Stimulated activated CD4-positive, alpha-beta T cell treated with anti-CD3 and anti-CD28 coated beads, Interleukin-2, amount 100 ng/mL, for 4 hours (primary cell): ENCODE measurements at places on chromosomes 6 and 20.

DNA sequence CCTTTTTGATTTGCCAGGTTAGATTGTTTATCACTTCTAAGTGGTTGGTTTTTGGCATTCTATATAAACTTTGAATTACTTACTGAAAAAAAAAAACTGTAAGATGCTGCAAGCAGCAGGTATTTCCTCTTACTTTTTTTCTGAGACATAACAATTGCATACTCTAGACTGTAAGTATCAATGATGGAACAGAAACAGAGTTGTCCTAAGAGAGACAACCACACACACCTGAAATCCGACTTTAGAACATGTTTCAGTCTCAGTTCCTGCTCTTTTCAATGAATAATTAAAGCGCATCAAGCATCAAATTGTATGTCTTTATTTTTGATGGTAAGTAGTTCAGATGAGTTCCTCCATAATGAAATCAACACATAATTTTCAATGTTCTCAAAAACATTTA, 105.3 kb upstream of the KHDRBS2 start:
- no peak for DNase-seq

GRCh38 chr20:688809-689212, 13.2 kb upstream of the SCRT2 start:
- DNase-seq = no peak

DNA sequence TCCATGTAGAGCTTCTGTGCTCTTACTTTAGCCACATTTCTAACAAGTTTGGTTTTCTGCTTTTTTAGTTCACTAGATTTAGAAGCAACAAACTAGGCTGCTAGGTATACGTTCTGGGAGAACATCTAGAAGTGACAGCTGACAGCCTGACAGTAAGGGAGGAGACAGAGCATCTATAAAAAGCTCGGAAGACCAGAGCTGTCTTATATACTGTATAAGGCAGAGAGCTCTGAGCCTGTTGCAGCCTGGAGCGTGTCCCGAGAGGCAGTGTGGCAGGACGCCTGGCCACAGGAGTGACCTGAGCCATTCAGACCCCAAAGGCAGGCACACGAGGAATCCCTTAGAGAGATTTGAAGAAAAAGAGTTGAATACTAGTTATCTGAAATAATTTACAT, 24.6 kb downstream of the PPP1R14C start:
- no peak for DNase-seq

DNA sequence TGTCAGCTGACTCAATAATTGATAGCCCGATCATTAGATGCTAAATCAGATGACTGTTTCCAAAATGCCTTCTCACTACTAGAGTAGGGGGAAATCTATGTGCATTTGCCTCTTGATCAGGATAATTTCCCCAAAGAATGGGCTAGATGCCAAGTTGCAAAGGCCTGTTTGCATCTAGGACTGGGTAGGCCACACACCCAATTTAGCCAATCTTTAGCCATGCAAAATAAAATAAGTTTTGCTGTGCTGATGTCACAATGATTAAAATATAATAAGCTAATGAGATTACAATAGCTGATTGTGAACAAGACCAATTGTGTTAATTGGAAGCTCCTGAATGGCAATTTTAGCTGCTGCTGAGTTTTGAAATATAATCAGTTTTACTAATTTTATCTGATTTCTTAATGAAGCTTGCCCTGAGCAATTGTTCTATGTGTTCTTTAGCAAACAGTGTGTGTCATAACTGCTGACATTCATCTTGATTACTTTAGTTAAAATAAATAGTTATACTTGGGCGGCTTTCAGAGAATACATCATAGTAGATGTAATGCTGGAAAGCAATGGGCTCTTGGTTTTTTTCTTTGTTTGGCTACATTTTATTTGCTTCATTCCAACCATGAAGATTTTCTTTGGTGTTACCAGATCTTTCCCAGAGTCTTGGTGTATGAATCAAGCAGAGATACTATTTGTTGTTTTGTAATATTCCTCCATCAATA, 973.2 kb upstream of the SLC35B3 start:
- DNase-seq = no peak

DNA sequence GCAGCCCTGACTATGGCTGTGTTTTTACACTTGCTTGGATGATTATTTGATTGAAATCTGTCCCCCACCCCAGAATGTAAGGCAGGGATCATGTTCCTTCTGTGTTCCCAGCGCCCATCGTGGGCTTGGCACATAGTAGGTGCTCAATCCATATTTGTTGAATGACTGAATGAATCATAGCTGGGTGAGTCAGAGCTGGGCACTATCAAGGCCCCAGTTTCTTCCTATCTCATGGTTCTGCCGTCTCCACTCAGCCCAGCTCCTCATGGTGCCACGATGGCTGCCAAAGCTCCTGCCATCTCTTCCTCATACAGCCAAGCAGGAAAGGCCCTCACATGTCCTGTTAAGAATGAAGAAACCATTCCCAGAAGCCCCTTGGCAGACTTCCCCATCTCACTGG, 29.0 kb downstream of the CEBPB start:
- no peak for DNase-seq

DNA sequence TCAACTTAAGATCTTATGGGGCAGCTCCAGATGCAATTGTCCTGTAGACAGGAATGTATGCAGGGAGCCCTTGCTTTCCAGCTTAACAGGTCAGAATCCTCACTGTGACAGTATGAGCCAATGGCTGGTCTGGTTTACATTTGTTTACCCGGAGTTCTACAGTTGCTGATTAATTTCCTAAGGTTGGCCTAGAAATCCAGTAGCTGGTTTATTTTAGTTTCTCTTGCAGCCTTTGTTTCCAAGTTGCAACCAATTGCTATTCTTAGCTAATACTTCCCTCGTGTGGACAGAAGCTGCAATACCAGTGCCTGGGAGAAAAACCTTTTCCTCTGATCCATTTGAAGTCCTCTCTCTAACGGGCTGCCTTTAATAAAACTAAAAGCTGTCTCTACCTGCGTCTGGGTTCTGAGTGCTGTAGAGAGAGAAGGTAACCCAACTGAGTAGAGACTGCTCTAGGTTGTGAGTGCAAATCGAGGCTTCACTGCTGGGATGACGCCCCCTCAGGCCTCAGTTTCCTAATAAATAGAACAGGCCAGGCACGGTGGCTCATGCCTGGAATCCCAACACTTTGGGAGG, 45.9 kb downstream of the ZNF217 start:
- DNase-seq = peak; percentile 7

DNA sequence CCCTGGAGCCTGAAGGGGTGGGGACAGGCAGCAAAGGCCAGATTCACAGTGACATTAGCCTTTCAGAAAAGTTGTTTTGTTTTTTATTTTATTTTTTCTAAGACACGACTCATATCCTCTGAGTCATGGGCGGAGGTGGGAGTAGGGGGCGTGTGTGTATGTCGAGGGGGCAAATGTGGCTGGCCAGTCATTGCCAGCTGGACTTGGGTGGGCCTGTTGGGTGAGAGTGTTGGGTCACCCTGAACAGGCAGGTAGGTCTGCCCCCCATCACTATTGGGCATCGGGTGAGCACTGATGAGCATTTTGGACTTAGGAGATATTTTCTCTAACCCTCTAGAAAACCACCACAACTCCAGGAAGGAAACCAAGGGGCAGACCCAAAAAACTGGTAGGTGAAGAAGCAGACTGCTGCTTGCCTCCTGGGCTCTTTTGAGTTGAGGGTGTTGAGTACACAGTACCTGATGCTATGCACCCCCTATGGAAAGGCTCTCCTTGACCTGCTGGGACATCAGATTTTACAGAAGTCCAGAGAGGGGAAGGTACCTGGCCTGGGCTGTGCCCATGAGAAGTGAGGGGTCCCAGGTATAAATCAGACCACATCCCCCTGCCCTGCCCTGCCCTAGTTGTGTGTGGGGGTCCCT, 5.6 kb downstream of the SMIM29 start:
- DNase-seq = no peak

DNA sequence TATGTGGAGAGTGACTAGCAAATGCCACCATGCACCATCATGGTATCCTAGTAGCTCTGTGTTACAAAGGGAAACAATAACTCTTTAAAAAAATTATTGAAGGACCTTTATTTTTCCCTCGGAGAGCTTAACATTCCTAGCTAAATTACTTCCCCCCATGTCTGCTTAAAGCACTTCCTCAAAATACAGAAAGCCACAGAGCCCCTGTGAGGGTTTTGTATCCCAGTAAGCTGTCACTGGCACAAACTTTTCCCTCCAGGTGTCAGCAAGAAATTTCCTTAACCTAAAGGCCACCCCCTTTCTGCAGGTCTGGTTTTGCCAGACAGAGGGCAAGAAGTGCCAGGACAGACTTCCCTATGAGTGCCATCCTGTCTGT, 340.0 kb upstream of the PRDM1 start:
- DNase-seq = no peak

DNA sequence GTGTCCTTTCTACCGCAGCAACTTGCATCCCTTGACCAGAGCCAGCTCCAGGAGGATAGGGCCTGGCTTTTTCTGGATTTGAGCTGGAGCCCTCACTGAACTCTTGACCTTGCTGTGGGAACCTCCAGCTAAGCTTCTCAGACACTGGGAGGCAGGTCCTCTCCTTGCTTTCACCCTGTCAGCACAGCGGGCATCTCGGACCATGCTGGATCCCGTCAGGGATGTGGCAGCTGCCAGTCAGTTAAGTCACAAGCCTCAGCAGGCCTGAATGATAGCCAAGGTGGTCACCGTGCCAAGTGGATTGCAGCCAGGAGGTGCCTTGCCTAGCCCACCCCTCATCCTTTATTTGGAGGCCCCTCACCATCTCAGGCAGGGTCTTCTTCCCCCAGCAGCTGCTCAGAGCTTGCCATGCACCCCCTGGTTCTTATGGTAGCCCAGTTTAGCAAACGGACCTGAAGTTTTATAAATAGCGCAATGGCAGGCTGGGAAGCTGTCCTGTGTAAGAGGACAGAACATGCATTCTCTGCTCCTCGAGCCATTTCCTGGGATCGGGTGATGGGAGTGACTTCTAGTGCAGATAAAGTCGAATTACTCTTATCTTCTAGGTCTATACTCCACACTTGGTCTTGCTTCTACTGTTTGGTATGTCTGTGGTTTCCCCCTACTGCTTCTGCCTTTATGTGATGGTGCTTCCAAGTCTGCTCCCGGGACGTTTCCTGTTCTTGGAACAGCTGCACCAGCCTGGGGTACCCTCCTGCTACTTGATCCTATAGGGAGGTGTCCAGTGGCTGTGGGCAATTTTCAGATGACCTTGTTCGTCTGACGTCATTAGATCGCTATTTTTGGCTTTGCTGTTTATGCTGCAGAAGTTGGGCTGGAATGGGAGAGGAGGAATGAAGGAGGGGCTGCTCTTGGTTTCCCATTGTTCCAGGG, 7.1 kb upstream of the MYLK2 start:
- DNase-seq = no peak

GRCh38 chr6:56484669-56485068, 158.0 kb downstream of the DST start:
- no peak for DNase-seq
